ENCODE measurements at places on chromosomes 1 and 21.
A peak's percentile ranks its signal among the peaks of the same experiment; 100 is the strongest.

DNA sequence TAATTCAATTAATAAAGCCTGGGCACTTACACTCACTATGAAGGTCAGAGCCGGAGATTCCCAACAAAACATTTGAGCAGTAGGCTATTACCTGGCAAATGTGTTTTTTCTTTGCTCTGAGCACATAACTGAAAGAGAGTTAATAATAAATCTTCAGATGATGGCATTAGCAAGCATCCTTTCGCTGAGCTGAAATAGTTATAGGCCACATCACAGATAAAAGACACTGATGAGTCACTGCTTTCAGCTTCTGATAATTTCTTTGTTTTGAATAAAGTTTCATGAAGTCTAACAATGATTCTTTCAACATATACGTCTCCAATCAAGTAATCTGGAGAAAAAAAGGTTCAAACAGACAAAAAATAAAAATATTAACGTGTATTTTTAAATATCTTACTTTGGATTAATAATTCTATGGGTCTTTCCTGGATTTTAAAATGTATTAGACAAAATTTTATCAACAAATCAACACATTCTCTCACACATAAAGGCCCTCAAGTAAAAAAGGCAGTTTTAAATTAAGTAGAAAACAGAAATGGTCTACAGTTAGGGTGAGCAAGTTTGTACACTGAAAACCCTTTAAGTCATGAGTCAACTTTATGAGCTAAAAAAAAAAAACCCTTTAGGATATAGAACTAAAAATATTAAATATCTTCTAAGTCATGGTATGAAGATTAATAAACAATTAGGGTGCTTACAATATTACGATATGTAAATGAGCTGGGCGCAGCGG is 33.1 kb downstream of the LTN1 start:
- DNase-seq = no peak

DNA sequence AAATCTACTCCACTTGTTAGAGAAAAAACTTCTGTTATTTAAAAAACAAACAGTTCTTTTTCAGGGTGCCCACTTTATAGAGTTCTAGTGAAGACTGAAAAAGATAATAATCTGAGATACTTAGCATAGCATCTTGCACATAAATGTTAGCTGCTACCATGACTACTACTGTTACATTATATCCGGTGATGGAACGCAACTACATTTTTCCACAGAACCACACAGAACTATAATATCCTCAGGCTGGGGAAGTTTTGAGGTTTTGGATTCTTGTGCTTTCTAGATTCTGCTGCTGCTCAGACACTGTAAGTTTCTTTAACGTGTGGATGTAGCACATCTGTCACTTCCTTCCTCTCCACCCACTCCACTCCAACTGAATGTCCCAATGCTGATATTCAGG is 110.3 kb downstream of the PTPN14 start:
- no peak for DNase-seq

- DNase-seq = peak; percentile 29
Observed at GRCh38 chr1:18883636-18884418, 18.5 kb downstream of the ALDH4A1 start.

DNA sequence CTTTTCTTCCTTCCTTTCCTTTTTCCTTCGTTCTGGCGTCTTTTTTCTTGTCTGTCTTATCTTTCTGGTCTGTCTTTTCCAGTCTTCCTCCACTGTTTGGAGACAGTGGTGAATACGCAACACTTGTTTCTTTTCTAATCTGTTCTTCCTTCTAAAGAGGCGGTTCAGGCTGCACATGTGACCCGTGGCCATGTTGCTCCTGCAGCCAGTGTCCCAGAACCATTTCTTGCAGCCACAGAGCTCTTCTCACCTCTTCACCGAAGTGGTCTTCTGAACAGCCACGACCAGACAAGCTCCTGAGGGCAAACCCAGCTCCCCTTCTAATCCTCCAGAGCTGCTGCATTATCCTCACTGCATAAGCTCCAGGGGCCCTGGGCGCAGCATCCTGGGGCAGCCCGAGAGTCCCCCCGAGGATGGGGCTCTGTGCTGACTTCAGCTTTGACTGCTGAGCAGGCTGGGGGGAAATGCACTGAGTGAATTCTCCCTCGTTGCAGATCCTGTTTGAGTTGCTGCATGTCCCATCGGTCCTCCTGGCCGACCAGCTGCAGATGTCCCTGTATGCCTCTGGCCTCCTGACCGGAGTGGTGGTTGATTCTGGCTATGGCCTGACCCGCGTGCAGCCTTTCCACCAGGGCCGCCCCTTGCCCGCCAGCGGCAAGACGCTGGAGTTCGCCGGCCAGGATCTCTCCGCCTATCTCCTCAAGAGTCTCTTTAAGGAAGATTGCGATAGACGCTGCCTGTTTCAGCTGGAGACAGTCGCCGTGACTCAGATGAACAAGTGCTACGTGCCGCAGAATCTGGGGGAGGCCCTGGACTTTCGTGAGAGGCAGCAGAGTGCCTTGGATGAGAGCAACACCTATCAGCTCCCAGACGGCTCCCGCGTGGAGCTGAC is 70.4 kb downstream of the ACTL8 start:
- no peak for DNase-seq

GRCh38 chr21:42343556-42343955 is 7.2 kb downstream of the TFF2 start:
- no peak for DNase-seq

DNA sequence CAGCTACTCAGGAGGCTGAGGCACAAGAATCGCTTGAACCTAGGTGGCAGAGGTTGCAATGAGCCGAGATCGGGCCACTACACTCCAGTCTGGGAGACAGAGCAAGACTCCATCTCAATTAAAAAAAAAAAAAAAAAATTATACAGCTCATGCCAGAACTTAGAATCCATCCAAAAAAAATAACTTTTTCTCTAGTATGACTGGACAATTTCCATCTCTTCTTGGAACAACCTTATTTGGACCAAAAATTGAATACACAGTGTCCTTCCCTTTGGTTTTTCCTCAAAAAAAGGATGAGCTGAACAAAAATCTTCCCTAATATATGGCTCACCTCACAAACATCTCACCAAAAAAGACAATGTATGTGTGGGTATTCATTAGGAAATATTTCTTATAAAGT is 73.7 kb downstream of the TOR3A start:
- DNase-seq = no peak

DNA sequence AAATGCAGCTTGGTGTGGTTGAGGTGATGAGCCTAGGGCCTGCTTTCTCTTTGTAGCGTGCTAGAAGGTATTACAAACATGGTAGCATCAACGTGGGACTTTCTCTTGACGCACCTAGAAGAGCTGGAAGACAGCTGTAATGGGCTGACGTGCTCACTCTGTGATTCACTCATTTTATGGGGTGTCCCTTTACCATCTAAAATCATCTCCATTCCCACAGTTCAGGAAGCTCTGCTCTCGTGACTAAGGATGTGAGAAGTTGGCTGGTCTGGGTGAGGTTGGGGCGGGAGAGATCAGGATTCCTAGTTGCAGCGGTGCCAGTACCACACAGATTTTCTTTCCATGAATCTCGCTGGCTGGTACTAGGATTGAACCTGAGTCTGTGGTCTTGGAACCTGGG is 4.2 kb downstream of the HTR6 start:
- no peak for DNase-seq
